Epithelial cell of esophagus (primary cell): ENCODE measurements at places on chromosomes 5 and 9.

- DNase-seq = peak; percentile 66
Measured at GRCh38 chr5:67173959-67174358, 22.6 kb downstream of the CD180 start.

DNA sequence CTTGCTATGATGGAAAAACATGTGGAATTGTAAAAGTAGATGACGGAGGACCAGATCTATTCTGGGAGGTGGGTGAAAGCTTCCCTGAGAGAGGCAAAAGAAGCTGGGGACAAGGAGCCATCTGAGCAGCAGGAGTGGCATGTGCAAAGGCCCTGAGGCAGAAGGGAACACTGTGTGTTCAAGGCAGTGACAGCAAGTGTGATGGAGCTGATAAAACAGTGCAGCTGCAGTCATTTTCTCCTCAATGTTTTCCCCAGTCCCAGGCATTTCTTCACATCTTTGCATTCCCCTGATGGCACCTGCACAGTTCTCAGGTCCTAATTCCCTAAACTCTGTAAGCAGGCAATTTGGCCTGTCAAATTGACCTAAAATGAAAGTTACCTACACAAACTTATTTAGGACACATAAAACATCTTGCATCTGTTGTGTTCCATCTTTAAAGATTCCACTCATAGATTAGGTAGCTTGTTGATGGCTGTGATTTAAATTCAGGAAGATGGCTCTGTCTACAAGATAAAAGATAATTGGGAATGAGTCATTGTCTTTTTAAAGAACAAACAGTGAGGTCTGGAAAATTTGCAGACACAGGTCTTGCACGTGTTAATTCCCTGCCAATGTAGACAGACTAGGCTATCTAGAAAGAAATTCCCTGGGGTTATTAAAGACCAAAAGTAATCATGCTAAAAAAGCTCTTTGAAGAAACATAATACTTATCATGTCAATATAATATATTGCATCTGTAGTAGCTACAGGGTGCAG is 289.6 kb upstream of the SGCD start:
- DNase-seq = no peak

DNA sequence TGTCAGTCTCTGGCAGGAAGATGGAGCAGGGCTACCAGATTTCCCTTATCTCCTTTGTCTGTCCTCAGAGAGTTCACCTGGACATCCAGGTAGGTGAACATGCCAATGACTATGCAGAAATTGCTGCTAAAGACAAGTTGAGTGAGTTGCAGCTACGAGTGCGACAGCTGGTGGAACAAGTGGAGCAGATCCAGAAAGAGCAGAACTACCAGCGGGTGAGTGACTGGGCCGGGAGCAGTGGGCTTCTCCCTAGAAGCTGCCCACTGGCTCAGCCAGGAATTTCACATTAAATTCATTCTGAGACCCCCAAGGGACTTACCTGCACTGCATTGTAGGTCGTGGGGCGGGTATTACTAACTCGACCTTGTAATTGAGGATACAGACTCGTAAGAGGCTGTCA is 2.1 kb downstream of the TMED9 start:
- no peak for DNase-seq

DNA sequence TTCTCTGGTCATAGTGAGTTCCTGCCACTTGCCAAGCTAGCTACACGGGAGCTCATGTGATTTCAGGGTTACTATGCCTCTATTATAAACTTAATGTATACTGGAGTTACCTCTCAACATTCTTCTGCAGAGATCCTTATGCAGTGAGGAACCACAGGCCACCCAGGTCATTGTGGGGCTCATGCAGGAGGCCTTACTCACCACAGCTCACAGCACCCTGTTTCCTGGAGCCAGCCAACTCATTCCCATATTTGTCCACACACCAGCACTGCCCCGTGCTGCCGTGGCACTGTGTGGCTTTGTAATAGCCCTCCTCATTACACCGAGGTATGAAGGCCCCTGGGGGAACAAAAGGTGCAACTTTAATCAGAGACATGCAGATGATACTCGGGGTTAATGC is 520.0 kb downstream of the SPOCK1 start:
- DNase-seq = peak; percentile 13

DNA sequence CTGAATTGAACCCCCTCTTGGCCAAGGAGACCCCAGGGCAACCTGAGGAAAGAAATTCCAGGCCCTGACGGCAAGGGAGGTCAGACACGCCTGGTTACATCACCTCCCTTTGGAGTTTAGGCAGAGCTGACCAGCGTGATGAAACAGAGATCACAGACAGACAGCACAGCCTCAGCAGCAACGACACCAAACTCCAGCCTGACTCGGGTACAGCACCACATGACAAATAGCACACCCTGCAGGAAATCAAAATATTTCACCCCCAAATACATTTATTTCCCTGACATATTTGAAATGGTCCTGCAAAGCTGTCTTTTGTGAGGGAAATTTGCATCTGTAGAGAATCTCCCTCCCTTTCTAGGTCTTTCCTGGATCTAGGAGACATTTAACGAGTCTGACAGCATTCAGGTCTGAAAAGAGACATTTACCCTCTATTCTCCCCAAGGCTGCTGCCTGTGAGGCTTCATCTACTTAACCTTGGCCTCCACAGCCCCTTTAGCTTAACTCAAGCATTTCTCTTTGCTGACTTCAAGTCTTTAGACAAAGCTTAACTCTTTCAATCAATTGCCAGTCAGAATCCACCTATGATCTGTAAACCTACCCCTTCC is 2.6 kb downstream of the QSOX2 start:
- peak; percentile 38 for DNase-seq

DNA sequence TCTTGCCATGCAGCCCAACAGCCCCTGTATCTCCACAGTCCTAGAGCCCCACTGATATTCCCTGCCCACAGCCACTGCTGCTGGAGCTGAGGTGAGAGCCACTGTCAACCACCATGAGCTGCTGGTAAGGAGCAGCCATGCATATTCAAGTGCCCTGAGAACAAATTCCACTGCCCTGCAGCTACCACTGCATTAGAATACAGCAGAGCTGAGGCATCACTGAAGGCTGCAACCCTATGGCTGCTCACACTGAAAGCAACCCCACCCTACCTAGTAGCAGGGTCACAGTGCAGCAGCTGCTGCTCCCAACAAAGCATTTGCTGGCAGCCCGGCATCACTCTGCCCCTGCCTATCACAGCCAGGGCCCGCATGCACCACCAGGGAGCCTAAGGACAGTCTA is 68.6 kb downstream of the SKIC3 start:
- no peak for DNase-seq

DNA sequence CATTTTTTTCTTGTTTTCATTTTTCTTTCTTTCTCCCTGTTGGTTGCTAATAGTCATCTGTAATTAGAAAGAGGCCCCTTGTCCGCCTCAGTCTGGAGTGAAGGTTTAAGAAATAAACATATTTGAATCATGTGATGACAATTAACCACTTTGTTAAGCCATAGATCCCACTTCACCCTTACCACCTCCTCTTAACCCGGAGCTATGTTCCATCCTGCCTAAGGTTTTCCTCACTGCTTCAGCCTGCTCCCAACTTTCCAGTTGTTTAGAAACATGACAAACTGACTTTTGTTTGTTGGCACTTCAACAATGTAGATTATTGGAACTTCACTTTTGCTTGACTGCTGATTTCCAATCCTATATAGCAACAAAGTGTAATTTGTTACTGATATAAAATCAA is 37.4 kb upstream of the SSBP2 start:
- DNase-seq = peak; percentile 14

DNA sequence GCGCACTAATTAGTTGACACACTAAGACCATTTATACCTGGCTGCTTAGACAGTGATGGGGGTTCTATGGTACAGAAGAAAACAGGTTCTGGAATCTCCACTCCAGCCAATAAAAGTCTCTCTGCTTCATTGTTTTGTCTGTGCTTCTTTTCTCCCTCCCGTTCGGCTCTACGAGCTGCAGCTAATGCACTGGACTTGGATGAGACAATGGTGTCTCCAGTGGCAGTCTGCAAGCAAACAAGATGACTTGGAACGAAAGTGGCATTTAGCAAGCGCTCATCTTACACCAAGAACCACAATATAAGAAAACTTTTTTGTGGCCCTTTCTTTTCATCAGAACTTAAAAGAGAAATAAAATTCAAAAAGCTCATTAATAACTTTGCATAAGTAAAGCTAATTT is 30.2 kb downstream of the GFM2 start:
- no peak for DNase-seq

DNA sequence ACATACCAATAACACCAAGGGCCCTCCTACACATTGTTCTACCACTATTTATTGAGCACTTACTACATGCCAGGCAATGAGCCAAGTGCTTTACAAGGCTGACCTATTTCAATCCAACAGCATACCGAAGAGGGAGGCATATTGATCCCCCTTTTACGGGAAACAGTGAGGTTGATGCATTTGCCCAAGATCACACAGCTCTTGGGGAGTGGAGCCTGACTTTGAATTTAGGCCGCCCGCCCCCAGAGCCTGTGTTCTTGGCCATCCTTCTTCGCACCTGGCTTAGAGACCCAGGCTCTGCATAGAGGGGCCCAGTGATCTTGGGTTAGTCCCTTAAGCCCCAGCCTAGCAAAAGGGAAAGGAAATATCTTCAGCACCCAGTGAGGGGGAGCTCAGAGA is 158.1 kb upstream of the IER5L start:
- no peak for DNase-seq

GRCh38 chr5:95822542-95823181 is at the start of gene GLRX:
TSS of gene GLRX (minus strand) at chr5:95822726. CDS start at chr5:95822662, 64 bp downstream.
- peak; percentile 93 for DNase-seq

DNA sequence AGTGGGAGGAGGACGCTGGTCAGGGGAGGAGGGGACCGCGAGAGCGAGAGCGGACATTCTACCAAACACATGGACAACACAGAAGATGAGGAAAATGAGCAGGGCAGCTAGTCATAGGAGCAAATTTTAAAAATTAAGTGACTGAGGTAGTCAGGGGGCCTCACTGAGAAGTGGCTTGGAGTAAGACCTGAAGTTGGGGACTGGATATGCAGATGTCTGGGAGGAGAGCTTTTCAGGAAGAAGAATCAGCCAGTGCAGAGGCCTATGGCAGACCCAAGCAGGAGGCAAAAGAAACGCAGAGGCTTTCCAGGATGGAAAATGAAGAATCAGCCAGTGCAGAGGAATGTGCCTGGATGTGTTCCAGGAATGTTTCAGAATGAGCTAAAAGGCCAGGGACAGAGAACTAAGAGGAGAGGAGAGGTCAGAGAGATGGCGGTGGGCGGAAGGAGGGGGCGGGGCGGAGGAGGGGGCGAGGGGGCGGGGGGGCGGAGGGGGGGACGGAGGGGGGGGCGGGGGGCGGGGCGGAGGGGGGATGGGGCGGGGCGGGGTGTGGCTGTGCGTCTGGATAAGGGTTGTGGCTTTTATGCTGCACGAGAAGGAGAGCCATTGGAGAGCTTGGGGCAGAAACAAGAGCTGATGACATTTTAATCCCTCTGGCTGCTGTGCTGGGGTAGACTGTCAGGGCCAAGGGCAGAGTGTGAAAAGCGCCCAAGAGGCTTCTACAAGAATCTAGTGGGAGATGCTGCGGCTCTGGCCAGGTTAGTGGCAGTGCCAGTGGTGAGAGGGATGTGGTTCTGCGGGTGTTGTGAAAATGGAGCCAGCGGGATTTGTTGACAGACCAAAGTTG is 129.6 kb downstream of the KCNIP1 start:
- DNase-seq = peak; percentile 10

GRCh38 chr9:37575511-37575914 is 667 bp downstream of the FBXO10 start:
- no peak for DNase-seq

GRCh38 chr5:78765756-78766411 is 117.3 kb upstream of the LHFPL2 start:
- no peak for DNase-seq
